MCF 10A (cell line): ENCODE measurements at places on chromosomes 6 and 20. TPM values are rescaled to one million over a fixed set of nuclear protein-coding genes. Genes with fewer than 3 reads are reported as not detected.

DNA sequence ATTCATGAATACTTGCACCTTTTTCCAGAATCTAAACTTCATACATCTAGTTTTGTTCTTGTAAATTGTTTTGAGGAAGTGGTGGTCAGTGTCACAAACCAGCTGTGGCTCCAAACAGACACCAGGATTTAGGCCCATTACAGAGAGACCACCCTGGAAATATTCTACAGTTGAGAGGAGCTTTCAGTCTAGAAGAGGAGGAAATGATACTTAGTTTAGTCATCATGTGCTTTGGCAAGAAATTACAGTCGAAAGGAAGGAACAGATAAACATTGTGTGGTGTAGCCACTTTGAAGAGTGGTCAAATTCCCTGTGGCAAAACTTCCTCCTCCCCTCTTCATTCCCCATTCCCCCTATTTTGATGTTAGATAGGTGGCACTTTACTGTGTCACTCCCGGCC, 15.7 kb downstream of the DCBLD1 start:
- H3K27me3 ChIP-seq: no peaks in the 10 kb centered on the region
- peaks cover 60% of the 10 kb centered on the region for H3K4me1 ChIP-seq

Gene MATN4
- 0.20 TPM in 1 of 2 replicates, not detected in the other for total RNA-seq

Gene OOEP
- not detected in 2 replicates for total RNA-seq

DNA sequence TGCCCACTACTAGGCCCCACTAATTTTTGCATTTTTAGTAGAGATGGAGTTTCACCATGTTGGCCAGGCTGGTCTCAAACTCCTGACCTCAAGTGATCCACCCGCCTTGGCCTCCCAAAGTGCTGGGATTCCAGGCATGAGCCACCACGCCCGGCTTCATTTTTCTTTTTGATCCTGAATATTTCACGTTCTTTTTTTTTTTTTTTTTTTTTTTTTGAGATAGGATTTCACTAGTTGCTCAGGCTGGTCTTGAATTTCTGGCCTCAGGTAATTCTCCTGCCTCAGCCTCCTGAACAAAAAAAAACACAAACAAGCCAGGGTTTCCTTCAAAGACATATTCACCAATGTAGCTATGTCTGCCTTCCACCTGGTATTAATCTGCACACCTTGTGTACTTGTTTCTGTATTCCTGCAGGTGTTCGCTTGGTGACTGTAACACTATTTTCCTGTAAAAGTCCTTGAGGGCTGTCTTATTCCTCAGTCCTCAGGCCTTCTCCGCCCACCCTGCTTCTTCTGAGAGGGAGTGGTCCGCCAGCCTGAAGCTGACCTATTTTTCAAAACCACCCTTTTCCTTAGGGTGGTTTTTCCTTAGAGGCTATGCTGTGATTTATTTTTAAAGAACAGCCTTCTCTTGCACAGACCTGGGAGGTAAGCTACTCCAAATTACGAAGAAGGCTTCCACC, 36.1 kb upstream of the PNRC1 start:
- no peak overlapping the region for H3K4me3 ChIP-seq
- H3K36me3 ChIP-seq: no peaks in the 10 kb centered on the region
- no peak overlapping the region for H3K27ac ChIP-seq
- DNase-seq: no peak

- H3K4me1 ChIP-seq: peaks cover 5% of the 10 kb centered on the region
- peaks cover 27% of the 10 kb centered on the region for H3K36me3 ChIP-seq
- peak; percentile 68 for DNase-seq
- H3K27ac ChIP-seq: no peak overlapping the region
Observed at GRCh38 chr6:83057705-83058321, 7.8 kb downstream of the UBE3D start.

Gene PKIB
- total RNA-seq: 3.1 and 6.0 TPM in 2 replicates

DNA sequence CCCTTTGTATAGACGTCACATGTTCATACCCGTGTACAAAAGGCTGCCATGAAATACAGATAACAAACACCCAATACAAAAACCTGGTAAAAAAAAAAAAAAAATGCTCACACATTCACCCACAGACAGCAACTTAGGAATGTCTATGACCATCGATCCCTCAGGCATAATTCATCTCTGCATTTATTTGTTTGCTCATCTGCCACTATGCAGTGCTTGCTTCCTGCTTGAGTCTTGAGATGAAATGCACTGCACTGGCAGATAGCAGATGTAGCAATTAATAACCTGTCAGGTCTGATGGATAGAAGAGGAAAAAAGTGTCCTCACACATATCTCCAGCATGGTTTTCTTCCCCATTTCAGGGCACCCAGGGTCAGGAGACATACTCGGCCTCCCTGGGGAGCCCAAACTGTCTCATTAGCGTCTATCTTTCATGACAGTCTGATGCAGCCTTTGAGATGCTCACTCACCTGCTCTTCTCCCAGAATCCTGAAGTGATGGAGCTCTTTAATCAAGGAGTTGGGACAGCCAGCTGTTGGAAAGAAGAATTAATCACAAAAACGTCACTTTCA, 295.1 kb upstream of the AGPAT4 start:
- H3K36me3 ChIP-seq: no peaks in the 10 kb centered on the region
- no peaks in the 10 kb centered on the region for H3K27me3 ChIP-seq
- H3K4me1 ChIP-seq: no peaks in the 10 kb centered on the region
- no peak overlapping the region for H3K27ac ChIP-seq

- H3K36me3 ChIP-seq: peaks cover 5% of the 10 kb centered on the region
- H3K4me3 ChIP-seq: peak overlapping the region; percentile 42
- H3K27me3 ChIP-seq: peaks cover 53% of the 10 kb centered on the region
Observed at GRCh38 chr20:17683218-17684076, 1.4 kb upstream of the RRBP1 start.

Gene DLL1
- total RNA-seq: 0.96 and 1.4 TPM in 2 replicates

GRCh38 chr6:43609402-43609801, 19.7 kb downstream of the GTPBP2 start:
- H3K4me1 ChIP-seq: peaks cover 9% of the 10 kb centered on the region
- H3K36me3 ChIP-seq: peaks cover 97% of the 10 kb centered on the region
- no peaks in the 10 kb centered on the region for H3K27me3 ChIP-seq

Gene CCN5
- 0.93 and 1.4 TPM in 2 replicates for total RNA-seq

GRCh38 chr6:108781419-108782100, 66.7 kb upstream of the ARMC2 start:
- no peaks in the 10 kb centered on the region for H3K36me3 ChIP-seq
- no peaks in the 10 kb centered on the region for H3K27me3 ChIP-seq
- peak overlapping the region; percentile 83 for H3K27ac ChIP-seq
- H3K4me3 ChIP-seq: peak overlapping the region; percentile 62
- DNase-seq: peak; percentile 8
- H3K4me1 ChIP-seq: peaks cover 18% of the 10 kb centered on the region

DNA sequence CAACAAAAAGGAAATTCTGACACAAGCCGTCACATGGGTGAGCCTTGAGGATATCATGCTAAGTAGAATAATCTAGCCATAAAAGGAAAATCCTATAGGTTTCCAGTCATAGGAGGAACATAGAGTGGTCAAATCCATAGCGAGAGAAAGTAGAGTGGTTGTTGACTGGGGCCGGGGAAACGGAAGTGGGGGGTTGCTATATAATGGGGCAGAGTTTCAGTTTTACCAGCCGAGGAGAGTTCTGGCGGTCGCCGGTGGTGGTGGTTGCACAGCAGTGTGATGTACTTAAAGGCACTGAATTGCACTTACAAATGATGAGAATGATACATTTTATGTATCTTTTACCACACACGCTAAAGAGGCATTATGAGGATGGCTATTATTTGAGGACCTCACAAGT, 4.9 kb downstream of the GPR31 start:
- H3K27ac ChIP-seq: no peak overlapping the region
- no peak for DNase-seq
- peaks cover 7% of the 10 kb centered on the region for H3K4me1 ChIP-seq
- no peak overlapping the region for H3K4me3 ChIP-seq

GRCh38 chr20:64113444-64113775, 6.0 kb upstream of the NPBWR2 start:
- H3K27ac ChIP-seq: no peak overlapping the region
- peaks cover 4% of the 10 kb centered on the region for H3K27me3 ChIP-seq
- DNase-seq: no peak
- no peak overlapping the region for H3K4me3 ChIP-seq

Gene LY6G6F
- total RNA-seq: not detected in 2 replicates
